Islet precursor cell (in vitro differentiated cells): ENCODE measurements at places on chromosomes 6 and 20.
A peak's percentile ranks its signal among the peaks of the same experiment; 100 is the strongest.

- DNase-seq = no peak
Observed at GRCh38 chr6:105120570-105120969, 59.2 kb downstream of the POPDC3 start.

GRCh38 chr6:101645770-101646169 is 252.3 kb downstream of the GRIK2 start:
- no peak for DNase-seq

DNA sequence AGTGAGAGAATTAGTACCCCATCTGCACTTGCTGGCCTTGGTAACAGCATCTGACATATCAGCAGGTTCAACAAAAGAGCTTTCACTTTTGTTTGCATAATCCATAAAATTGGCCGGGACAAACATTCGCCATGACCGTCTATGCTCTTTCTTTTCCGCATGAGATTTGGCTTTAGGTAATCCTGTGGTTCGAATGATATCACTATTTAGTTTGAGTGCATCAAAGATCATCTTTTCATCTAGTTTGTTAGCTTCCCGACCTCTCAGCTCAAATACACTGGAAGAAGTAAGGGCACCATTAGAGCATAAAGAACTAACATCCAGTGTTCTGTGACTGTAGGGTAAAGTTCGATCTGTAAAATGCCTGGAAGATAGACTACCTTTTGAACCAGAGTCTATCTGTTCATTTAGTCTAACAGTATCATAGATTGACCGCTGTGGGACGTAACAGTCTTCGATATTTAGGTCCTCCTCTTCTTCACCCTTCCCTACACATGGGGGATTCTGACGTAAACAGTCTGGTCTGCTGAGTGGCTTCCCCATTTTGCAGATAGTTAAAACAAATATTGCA is 101.6 kb downstream of the DST start:
- DNase-seq = no peak

GRCh38 chr20:24632581-24632980 is 163.2 kb downstream of the SYNDIG1 start:
- DNase-seq = no peak

DNA sequence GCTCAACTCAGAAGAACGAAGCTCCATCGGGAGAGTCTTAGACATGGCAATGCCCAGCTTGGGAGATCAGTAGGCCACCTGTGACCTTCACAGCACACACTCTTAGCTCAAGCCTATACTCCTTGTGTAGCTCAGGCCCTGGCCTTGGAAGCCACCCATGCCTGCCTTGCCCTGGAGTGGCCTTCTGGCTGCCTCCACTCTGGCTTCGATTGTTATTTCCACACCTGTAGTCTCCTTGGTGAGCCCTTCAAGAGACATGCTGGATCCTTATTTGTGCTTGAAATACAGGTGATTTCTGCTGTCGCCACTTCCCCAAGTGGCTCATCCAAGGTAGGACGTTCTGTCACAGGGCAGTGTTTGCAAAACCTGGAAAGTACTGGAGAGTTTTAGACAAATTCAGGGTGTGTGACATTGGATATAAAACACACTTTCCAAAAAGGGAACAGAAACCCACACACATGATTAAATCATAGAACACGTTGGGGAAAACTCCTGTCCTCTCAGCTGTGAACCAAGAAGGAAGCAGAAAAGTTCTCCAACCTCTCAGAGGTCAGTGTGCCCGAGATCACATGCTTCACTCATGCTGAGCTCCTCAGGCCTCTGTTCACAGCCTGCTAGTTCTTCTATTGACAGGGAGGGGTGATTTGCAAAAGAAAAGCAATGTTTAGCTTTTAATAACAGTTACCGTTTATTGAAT is 391.8 kb downstream of the CDC5L start:
- DNase-seq = no peak

DNA sequence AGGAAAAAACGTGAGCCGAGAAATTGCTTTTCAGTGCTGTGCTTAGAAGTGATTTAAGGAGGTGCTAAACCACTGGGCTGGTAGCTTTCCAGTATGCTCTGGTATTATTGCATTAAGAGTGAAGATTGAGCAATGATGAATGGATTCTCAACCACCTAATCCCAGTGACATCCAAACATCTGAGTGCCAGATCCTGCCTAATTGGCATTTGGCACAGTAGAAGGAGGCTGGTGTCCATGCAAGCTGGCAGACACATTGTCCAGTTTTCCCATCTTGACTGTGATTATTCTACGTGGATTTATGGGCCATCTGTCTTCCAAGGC is 398.0 kb upstream of the PLCB4 start:
- DNase-seq = no peak

DNA sequence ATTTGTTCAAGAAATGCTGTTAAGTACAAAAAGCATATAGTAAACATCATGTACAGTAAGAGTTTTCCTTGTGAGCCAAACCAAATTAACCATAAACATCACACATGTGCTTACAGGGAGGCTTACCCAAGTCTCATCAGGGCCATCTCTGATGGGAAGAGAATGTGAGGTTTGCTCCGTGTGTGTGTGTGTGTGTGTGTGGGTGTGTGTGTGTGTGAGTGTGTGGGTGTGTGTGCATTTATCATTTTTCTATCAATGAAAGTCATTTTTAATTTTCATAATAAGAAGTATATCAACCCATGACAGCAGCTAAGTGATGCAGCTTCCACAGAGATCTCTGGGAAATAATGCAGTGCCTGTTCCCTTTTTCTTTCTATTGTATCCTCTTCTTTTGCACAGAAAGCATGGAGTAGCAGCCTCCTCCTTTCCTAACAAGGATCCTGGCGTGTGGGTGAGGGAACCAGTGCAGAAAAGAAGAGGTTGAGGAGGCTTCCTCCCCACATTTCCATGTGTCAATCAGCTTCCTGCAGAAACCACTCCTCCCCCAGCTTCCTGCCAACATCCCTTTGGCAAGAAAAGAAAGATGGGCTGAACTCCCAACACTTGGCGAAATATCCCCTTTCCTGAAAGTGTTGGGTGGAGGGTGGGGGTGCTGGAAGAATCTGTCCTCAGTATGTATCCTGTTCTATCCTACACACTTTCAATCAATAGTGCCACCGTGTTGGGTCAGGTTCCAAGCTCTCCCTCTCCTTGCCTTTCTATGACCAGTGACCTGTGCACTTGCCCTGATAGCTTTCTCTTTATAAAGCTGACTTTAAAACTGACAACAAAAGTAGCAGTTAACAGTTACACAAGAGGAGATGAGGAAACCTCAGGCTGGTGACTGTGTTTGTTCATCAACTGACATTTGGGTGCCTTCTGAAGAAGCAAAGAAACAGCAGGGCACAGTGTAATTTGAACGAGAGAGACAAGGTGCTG is 251.8 kb upstream of the CITED2 start:
- DNase-seq = no peak

- DNase-seq = no peak
Observed at GRCh38 chr6:122180132-122180531, 219.3 kb upstream of the HSF2 start.

DNA sequence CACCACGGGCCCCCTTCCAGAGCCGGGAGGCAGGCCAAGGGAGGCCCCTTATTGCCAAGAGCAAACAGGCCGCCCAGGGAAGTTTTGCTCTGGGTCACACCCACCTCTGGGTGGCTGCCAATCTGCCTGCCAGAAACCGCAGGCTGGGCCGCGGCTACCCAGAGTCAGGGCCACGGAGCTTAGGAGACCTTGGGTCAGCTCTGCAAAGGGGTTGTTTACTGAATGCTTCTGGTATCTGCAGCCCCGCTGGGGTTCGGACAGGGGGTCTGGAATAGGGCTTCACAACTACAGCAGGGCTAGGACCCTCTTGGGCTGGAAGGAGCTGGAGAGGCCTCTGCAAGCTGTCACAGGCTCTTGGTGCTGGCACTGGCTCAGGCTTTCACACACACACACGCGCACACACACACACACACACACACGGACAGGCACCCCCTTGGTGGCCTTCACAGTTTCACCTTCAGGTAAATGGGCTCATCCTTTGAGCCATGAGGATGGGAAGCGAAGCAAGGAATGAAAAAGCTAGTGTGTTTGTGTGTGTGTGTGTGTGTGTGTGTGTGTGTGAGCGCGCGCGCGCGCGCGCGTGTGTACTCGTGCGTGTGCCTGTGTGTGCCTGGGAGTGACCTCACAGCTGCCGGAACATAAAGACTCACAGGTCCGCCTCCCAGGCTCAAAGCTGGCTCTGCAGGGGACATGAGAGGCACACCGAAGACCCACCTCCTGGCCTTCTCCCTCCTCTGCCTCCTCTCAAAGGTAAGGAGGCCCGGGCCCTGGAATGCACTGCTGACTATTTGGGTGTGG is at the start of gene CCN5:
Gene CCN5, plus strand, starts transcription at position 669 of the 798 bp plus-strand sequence. Its CDS starts 22 bp downstream, at position 691.
- no peak for DNase-seq

GRCh38 chr20:11155156-11155756 is 481.5 kb upstream of the JAG1 start:
- DNase-seq = no peak

DNA sequence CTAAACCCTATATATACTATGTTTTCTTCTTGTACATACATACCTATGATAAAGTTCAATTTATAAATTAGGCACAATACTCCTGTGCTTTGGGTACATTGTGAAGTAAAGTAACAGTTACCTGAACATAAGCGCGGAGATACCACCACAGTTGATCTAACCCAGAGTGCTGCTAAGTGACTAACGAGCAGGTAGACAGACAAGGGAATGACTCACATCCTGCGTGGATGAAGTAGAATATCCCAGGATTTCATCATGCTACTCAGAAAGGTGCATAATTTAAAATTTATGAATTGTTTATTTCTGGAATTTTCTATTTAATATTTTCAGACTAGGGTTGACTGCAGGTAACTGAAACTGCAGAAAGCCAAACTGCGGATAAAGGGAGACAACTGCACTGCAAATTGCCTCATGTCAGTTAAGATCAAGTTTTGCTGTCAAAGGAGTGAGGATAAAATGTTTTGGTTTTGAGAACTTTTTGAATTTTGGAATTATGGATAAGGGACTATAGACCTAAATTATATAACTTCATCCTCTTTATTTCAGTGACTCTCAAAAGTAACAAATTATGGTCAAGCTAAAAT is 14.4 kb downstream of the MKKS start:
- DNase-seq = peak; percentile 61

- no peak for DNase-seq
Observed at GRCh38 chr20:32526125-32526524, 59.0 kb downstream of the NOL4L start.

DNA sequence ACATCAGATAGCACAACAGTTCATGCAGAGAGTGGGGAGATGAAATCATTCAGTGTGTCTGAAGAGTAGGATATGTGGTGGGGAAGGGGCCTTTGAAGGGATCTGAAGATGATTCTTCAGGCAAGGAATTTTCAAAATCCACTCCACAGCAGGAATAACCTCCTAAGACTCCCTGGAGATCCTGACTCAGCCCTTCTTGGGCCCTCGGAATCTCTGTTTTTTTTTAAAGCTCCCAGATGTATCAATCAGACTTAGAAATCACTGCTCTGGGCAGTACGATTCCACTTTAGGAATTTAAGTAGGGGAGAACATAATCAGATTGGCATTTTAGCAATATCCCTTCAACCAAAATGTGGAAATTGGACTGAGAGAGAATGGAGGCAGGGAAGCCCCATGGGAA is 55.5 kb downstream of the RIOK1 start:
- DNase-seq = no peak

DNA sequence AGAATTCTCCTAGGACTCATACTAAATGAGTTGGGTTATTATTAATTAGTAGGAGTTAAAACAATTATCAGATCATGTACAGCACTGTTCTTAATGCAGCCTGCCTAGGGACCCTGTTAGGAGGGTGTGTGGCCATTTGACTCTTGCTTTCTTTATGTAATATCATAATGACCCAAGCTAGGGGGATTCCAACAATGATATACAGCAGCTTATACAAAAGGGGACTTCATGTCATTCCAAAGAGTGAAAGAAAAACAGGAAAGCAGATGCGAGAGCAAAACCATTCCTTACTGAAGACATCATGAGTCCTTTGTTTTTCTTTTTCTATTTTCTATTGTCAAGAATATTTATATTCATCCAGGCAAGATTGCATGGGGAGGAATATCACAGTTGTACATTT is 455.2 kb downstream of the PLCB1 start:
- no peak for DNase-seq

DNA sequence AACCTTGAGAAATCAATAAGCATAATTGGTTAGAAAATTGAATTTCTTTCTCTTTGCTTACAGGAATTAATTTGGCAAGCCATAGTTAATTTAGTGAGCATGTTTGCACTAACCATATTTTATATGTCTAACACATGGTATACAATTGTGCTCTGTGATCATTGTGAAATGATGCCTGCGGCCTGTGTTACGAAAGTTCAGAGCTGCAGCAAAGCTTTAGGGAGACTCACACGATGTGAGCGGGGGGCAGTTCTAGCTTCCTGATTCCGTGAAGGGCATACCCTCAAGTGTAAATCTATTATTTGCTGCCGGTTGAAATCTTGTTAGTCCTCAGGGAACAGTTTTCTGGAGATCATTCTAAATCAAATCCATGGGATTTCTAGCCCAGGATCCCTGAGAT is 25.5 kb upstream of the ADTRP start:
- DNase-seq = no peak

DNA sequence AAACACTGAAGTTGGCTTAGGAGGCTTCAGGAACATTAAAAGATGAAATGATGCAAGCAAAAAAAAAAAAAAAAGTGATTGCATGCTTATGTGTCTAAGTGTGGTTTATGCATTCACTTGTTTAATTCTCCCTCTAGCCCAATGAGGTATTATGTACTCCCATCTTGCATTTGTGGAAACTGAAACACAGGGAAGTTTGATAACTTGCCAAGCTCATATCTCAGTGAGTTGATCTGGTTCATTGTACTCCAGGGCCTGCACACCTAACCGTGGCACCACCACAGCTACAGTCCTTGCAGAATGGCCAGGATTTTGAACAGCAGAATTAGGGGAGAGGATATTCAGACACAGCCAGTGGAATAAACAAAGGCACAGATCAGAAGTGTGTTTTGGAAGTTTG is 251.2 kb downstream of the TBC1D7 start:
- no peak for DNase-seq

DNA sequence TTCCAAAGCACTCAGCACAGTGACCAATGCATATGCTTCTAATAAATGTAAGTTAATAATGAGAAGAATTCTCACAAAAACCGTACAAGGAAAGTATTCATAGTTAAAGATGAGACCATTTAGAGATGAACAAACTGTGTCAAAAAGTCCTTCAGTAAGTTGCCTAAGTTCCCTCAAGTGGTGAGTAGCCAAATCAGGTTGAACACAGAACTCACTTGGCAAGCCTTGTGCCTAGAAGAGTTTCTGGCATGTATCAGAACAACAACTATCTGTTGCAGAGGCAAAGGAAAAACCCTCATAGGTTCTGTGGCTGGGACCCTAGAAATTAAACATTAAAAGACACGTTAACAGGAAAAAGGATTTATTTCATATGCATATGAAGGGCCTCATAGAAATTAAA is 129.6 kb upstream of the DOK5 start:
- no peak for DNase-seq

DNA sequence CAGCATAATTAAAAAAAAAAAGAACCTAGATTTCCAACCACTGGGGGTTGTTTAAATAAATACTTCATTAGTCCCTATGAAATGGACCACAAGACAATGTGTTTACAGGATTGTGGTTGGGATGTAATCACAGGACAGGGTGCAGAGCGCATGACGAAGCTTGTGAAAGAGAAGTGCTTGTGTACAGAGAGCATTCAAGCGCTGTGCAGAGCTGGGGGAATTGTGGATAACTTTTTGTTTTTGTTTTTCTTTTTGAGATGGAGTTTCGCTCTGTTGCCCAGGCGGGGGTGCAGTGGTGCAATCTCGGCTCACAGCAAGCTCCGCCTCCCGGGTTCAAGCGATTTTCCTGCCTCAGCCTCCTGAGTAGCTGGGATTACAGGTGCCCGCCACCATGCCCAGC is 22.3 kb downstream of the LAMA5 start:
- DNase-seq = no peak
